ENCODE measurements at places on chromosomes 7 and 10.

GRCh38 chr7:3847336-3847735, 546.3 kb downstream of the SDK1 start:
- DNase-seq, result no peak

GRCh38 chr7:26950889-26951288, 86.5 kb upstream of the SKAP2 start:
- DNase-seq, result no peak

DNA sequence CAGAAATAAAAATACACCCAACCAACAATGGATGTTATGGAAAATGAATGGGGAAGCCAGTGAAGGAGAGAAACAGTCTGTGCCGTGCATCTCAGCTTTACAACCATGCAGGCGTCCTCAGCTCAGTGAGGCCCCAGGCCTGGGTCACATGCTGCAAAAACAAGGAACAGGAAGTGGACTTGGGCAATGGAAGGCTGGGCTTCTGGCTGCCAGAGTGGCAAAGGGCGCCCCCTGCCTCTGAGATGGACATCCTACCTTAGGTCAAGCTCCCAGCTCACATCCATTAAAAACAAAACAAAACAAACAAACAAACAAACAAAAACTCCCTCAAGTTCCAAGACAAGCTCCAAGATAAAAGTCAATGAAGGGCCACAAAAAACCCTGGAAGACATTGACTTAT, 54.7 kb upstream of the AFAP1L2 start:
- no peak for DNase-seq

- DNase-seq, result no peak
Observed at GRCh38 chr7:27953361-27953760, 213.4 kb downstream of the TAX1BP1 start.

DNA sequence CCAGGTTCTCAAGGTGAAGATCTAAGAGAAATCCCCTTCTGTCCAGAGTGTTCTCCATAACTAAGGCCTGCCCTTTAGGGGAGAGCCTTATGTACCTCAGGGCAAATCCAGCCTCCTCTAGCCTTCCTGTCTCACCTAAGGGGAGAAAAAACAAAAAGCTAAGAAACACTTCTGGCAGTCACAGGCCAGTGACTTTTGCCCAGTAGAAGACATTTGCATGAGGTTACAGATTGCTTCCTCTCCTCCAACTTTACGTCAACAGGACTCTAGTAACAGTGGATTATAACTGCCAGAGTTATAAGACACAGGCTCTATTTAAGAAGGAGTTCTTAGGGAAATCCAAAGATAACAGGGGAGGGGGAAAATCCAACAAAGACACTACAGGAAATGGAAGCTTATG, 15.9 kb upstream of the FAM241B start:
- no peak for DNase-seq

DNA sequence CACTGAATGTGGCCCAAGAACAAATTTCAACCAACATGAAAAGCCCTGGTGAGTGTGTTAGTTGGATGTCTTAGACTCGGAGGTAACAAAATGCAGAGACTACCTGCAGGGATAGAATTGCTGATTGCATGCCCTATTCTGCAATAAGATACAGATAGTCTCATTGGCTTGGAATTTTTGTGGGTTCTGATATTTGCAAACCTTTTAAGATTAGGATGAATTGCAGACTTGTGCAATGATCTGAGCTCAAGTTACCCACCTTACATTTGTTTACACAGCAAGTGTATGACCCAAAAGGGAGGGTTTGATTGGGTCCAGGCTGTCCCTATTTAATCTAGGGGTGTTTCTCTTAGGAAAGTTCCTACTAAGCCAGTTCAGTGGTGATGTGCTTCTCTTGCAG, 45.4 kb downstream of the GPR37 start:
- DNase-seq, result no peak

GRCh38 chr7:139360210-139360947, 685 bp downstream of the LUC7L2 start:
- DNase-seq, result peak; percentile 97

GRCh38 chr7:19752020-19752419, 21.4 kb downstream of the TMEM196 start:
- no peak for DNase-seq

DNA sequence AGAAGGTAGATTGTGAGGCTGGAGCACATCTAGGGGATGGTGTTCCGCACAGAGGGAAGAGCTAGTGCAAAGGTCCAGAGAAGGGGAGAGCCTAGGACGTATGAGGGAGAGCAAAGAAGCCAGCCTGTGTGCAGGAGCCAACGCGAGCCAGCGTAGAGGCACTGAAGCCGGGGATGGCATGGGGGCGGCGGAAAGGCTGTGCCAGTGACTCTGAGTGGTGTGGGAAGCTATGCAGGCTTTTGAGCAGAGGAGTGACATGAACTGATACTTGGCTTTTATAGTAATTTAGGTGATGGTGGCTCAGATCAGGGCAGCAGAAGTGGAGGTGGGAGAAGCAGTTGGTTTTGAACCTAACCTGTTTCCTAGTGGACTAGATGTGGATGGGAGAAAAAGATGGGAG, 65.8 kb downstream of the ATXN7L1 start:
- DNase-seq, result no peak

DNA sequence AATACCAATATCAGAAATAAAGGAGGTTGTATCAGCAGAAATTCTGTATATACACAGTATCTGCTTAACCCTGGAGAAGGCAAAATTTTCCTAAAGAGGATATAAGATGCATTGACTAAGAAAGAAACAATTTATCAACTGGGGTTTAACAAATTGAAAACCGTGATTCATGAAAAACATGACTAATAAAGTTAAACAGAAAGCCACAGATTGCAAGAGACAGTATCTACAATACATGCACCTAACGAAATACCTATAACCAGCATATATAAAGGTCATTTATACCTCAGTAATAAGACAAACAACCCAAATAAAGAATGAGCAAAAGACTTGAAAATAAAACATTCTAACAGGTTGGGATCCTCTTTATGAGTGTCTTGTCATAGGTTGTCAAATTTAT, 101.8 kb downstream of the IQUB start:
- DNase-seq, result no peak

DNA sequence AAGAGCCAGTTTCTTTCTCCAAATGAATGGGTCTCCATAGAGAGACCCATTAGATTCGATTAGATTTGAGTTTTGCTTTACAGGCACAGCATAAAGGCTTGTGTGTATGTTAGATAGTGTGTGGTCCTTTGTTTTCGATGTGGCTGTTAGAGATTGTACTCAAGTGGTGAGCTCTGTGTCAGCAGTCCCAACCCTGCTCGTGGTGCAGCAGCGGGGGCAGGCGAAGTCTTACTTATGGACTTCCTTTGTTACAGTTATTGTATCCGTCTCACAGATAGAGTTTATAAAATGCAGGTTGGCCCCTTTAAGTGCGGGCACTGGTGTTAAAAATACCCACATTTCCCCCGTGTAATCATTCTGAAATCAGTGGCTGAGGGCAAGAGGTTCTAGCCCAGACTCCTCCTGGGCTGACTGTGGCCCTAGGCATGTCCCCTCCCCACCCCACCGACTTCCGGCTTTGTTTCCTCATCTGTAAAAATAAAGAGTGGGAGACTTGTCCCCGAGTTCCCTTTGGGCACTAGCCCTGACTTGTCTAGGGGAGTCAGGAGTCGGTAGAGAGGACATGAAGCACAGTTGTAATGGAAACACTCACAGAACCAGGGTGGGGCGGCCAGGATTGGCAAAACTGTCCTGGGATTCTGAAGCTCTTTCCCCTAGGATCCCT, 28.6 kb downstream of the MTURN start:
- no peak for DNase-seq

GRCh38 chr7:118195837-118196474, 12.0 kb downstream of the LSM8 start:
- DNase-seq, result peak; percentile 46

- no peak for DNase-seq
Observed at GRCh38 chr7:130273933-130274255, 7.2 kb downstream of the CPA2 start.
